ENCODE measurements at places on chromosomes 6 and 20. TPM values are rescaled to one million over a fixed set of nuclear protein-coding genes. Genes with fewer than 3 reads are reported as not detected.

The PIGU gene
- 22.0 TPM for total RNA-seq

- H3K4me1 ChIP-seq: no peaks in the 10 kb centered on the region
- no peaks in the 10 kb centered on the region for H3K27me3 ChIP-seq
- no peak overlapping the region for H3K27ac ChIP-seq
- H3K4me3 ChIP-seq: no peak overlapping the region
- H3K36me3 ChIP-seq: no peaks in the 10 kb centered on the region
- no peak for DNase-seq
Measured at GRCh38 chr6:39086294-39086693, 28.7 kb downstream of the SAYSD1 start.

DNA sequence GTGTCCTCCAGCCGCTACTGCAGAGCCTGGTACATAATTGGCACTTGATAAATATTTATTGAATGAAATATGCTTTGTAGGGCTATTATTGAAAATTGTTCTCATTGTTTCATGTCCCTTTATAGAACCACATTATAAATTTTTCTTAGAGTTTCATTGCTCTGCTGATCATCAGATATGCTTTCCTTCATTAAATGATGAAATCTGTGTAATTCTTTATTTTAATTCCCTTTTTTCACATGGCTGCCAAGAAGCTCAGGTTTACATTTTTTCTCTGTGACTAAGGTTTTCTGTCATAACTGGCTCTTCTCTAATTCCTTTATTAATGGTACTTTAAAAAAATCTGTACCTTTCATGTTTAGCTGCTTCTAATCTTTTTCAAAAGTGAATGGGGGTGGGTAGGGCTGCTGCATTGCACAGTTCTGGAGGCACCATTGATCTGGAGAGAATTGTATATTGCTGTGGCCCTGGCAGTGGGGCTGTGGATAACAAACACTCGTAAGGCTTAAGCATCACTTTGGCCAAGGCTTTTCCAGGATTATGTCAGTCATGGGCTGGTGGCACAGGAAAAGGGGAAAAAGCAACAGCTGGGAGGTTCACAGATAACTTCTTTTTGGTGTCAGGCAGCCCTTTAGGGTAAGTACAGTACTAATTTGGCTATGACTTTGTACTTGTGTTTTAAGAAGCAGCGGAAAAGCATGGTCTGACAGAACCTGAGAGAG, 43.8 kb downstream of the ARFGEF2 start:
- no peaks in the 10 kb centered on the region for H3K4me1 ChIP-seq
- no peak overlapping the region for H3K27ac ChIP-seq
- DNase-seq: no peak
- no peak overlapping the region for H3K4me3 ChIP-seq

The NR2E1 gene
- not detected for total RNA-seq
